MG63 (cell line): ENCODE measurements at places on chromosomes 4 and X.

DNA sequence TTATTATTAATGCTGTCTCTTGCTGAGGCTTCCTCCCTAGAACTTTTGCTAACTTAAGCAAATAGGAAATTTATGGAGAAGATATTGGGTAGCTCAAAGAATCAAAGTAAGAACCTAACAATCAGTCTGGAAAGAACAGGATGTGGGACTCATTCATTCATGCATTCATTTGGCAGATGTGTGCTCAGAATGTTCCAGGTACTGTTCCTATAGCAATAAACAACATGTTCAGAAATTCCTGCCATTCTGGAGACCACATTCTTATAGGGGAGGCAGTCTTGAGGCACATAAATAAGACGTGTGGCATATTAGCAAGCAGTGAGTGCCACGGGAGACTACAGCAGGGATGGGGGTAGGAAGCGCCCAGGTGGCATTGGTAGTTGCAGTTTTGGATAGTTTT lies 5.0 kb downstream of the GRK4 start:
- DNase-seq, result no peak

DNA sequence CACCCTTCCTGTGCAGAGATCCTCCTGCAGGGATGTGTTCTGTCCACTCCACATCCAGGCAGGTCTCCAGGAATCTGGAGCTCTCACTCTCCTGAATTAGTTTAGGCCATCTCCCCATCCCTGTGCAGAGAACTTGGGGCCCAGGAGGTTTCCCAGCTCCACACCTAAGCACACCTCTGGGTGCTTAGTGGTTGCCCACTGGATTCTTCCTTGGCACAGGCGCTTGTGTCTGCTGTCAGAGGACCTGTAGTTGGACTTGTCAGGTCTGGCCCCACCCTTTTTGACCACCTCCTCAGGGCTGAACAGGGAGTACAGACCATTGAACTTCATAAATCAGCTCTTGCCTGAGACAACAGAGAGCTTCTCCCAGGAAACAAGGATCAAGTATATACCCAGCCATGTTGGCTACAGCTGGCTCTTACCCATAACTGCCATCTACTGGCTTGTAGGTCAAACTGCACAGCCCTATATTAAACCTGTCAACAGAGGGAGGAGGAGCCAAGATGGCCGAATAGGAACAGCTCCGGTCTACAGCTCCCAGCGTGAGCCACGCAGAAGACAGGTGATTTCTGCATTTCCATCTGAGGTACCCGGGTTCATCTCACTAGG lies 275.5 kb downstream of the PPARGC1A start:
- no peak for DNase-seq

- DNase-seq, result peak; percentile 25
Measured at GRCh38 chr4:174217273-174218126, 66.0 kb downstream of the FBXO8 start.

DNA sequence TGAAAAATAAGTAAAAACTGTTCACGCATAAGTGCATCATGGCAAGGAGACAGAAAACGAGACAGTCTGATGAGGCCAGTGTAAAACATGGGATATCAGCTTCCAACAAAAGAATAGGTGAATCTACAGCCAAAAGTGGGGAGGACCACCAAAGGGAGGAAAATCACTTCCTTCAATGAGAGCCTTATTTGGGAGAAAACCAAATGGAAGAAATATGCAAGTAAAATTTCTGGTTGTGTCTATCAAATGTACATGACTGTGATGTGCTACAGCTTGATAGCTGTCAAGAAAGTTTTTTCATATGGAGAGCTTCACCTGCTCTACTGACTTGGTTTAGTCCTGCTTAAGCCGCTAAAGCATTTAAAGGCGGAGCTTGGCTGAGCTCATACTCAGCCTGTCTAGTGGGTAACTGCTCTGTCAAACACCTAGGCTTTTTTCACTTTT lies 66.2 kb downstream of the MAGEA1 start:
- no peak for DNase-seq

GRCh38 chr4:139847602-139848001 lies 182.0 kb downstream of the MGST2 start:
- no peak for DNase-seq

GRCh38 chr4:109760682-109761081 lies 30.8 kb upstream of the PLA2G12A start:
- no peak for DNase-seq

DNA sequence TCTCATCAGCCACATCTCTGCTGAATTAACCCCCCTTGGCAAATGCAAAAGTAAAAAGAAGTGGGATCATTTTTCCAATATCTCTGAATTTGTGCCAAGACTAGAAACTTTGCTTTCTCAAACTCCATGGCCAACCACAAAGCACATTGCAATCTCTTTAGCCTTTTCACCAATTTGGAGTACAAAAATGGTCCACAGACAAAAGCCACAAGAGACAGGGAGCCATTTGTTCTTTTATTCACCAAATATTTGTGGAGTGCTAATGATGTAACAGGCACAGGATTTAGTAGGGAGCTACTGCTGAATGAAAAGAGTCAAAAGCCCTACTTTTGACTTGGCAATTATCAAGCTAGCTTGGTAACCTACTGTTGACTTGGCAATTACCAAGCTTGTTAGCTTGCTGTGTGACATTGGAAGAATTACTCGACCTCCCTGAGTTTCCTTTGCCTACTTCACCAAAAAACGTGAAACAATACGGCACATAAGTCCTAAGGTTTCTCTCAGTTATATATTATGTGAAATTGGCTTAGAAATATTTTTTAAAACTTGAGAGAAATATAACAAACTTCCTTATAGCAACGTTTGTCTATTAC lies 97.1 kb upstream of the KLF3 start:
- no peak for DNase-seq

GRCh38 chrX:30147996-30148643 lies 67.2 kb upstream of the MAGEB2 start:
- no peak for DNase-seq

- DNase-seq, result no peak
Measured at GRCh38 chr4:121778991-121779628, 14.1 kb upstream of the SMIM43 start.

DNA sequence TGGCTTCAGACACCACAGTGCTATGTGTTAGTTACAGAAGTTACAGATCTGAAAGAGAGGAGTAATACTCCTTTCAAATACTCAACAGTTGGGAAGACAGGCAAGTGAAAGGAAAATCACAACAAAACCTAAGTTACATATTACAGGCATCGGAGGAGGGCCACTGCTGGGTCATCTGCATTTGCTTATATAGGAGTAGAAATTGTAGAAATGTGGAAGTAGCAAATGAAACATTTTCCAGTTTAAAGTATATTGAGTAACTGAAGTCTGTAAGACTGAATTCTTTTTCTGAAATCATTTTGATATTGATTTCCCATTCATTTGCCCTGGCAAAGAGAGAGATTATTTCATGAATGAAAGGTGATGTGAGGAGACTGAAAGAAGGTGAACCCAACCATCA lies 201.7 kb downstream of the SPRY1 start:
- no peak for DNase-seq

DNA sequence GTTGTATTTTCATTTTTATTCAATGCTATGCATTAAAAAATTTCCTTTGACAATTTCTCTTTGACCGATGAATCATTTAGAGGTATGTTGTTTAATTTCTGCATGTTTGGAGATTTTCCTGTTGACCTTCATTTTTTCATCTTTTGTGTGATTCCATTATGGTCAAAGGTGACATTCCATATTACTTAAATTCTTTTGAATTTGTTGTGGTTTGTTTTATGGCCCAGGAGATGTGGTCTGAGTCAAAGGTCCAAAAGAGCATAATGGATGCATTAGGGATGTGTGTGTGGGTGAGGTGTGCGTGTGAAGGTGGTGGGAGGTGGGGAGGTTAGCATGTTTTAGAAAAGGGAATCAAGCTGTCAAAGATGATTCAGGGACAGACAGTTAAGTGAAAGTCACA lies 76.0 kb upstream of the GIMD1 start:
- DNase-seq, result no peak

GRCh38 chr4:173821036-173821435 lies 291.0 kb upstream of the HAND2 start:
- DNase-seq, result no peak

GRCh38 chr4:79652232-79652631 lies 244.2 kb upstream of the GK2 start:
- no peak for DNase-seq

DNA sequence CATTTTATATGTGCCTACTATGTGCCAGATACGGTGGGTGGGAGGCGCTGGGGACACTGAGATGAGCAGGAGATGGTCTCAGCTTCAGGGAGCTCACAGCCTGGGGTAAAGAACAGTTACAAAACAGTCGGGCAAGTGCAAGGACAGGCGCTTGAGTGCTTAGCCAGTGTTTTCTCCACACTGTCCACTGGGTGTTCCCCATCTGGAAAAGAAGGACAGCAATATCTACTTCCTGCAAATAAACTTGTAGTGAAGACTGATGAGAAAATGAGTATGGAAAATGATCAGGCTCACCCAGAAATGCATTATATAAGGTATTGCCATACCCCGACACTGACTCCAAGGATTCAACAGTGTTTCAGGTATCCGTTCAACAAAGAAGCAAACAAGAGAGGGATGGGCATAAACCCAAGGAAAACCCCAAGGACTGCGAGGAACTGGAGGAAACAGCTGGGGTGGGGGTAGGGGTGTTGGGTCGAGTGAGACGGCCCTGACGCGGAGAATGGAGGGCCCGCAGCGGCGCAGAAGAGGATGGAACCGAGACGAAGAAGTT lies 835 bp downstream of the TMEM185A start:
- peak; percentile 0 for DNase-seq

DNA sequence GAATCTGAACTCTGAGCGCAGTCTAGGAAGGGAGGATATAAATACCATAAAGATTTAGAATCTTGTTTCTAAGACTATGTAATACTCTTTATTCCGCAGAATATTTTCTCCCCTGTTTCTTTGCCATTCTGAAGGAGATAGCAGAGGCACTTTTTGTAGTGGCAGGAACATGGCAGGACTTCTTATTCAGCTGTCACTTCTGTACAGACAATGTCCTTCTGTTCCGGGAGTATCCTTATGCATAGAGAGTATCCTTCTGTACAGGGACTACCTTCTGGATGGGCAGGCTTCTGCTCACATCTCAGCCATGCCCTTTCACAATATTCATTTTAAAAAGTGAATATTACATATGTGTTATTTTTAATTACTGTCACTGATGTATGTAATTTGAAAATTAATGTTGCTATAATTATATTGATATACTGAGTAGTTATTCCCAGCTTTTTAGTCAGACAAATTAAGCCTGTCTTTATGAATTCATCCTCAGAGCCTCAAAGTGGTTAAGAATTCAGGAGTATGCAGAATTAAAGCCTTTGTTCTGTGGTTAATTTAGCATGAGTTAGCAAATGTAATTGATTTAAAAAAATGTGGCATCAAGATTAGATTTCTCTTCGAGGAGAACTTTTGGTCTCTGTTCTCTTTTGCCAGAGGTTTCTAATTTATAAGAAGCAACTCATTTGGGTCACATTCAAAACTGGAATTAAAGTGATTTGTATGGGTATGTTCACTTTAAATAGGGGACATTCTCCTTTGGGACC lies 174.4 kb downstream of the FHIP1A start:
- DNase-seq, result no peak

DNA sequence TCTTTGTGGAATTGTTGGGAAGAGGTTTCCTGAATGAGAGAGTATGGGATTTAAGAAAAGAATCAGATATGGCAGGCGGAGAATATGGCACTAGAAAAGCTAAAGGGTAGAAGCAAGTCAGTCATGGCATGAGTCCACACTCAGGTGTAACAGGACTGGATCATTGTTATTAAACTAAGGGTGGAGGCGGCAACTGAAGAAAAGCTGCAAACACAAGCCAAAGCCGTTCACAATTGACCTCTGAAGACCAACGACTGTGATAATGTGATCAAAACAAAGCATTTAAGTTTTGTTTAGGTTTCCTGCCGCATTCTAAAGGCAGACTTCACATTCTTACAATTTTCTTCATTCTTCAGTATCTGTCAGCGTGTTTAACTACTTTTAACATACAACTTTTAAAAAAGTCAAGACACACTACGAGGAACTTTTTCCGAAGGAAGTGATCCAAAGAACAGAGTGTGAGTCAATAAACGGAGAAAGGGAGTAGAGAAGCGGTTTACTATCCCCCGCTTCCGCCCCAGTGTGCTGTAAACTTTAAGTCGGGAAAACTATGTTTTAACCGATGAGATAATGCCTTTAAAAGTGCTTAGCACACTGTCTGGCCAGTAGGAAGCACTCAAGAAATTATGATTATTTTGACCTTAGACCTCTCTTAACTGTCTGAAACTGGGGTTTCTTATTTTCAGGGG lies 909 bp upstream of the SLAIN2 start:
- DNase-seq, result peak; percentile 35

DNA sequence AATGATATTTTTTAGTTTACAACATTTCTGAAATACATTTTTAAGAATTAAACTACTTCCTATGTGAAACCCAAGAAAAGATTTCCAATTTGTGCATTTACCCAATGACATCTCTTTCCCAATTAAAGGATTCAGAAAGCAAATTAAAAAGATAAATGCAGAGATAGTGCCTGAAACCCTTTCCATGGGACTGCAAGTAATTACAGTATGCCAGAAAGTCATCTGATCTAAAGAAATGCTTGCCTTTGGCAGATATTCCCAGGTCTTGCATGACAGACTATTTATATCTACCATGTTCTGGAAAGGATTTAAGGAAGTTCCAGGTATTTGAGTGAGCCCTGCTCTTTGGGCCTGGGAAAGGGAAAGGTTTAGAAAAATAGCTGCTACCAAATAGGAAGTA lies 41.6 kb upstream of the CXorf38 start:
- no peak for DNase-seq

DNA sequence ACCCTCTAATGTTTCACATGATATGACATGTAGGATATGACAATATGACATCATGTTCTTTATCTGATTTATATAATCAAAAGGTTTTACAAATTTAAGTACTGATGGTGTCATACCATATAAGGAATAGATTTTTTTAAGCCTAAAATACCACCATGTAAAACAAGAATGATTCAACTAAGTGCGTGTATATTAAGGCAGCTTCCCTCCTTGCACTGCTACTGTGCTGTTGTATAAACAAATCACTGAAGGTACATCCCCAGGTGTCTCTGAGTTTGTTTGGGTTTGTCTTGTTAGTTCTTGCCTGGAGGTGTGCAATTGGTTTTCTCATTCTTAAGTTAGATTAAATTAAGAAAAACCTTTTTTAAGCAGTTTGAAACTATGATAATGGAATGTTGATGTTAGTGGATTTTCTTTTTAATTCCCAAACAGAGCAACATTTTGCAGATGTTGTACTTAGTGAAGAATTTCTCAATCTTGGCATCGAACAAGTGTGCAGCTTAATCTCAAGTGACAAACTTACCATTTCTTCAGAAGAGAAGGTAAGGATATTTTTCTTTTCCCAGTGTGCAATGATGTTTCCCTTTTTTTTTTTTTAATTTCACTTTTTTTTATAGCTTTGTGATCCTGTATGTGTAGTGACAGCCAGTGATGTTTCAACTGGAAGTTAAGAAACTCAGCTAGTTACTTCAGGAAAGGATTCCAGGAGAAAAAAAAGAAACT lies 33.4 kb upstream of the MSMO1 start:
- no peak for DNase-seq

GRCh38 chrX:118751950-118752783 lies 24.8 kb downstream of the IL13RA1 start:
- DNase-seq, result no peak

- DNase-seq, result no peak
Measured at GRCh38 chrX:10327651-10328050, 170.9 kb downstream of the CLCN4 start.
